ENCODE measurements at places on chromosomes 16 and 17. TPM values are rescaled to one million over a fixed set of nuclear protein-coding genes. Genes with fewer than 3 reads are reported as not detected.
A peak's percentile ranks its signal among the peaks of the same experiment; 100 is the strongest.

The RPRML gene
- total RNA-seq, result not detected

DNA sequence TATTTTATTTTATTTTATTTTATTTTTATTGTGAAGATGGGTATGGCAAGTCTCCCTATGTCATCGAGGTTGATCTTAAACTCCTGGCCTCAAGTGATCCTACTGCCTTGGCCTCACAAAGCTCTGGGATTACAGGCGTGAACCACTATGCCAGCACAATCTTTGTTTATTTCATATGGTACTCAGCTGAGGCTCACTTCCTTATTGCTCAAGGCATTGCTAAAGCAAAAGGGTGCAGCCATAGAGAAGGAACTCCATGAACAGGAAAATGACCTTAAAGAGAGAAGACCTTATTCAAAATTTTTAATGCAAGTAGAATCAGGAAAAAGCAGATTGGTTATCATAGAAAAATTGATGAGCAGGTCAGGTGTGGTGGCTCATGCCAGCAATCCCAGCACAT lies 110.6 kb upstream of the RBBP6 start:
- no peak for DNase-seq

The DYNLRB2 gene
- not detected for total RNA-seq

DNA sequence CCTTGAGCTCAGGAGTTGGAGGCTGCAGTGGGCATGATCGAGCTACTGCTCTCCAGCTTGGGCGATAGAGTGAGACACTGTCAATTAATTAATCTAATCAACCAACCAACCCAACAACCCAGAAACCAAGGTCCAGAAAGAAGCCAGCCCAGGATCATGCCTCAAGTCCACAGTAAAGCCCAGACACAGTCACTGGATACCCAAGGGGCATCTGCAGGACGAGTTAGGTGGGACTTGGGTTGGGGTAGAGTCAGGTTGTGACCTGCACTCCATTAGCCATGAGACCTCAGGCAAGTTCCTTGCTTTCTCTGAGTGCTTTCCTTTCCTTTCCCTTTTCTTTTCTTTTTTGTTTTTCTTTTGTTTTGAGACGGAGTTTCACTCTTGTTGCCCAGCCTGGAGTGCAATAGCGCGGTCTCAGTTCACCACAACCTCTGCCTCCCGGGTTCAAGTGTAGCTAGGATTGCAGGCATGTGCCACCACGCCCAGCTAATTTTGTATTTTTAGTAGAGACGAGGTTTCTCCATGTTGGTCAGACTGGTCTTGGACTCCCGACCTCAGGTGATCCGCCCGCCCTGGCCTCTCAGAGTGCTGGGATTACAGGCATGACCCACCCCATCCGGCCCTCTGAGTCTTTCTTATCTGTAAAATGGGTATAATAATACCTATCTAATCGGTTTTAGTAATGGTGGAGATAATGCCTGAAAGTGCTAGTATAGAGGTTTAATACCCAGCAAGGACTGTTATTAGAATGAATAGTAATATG lies 3.5 kb upstream of the HSD17B1 start:
- no peak for DNase-seq

GRCh38 chr16:3431779-3432219 lies 11.5 kb downstream of the ZNF597 start:
- DNase-seq, result peak; percentile 50

- no peak for DNase-seq
Measured at GRCh38 chr17:33516645-33517044, 223.6 kb upstream of the ASIC2 start.

The C16orf46 gene
- total RNA-seq, result not detected

- no peak for DNase-seq
Measured at GRCh38 chr16:28068976-28069375, 5.5 kb upstream of the GSG1L start.

DNA sequence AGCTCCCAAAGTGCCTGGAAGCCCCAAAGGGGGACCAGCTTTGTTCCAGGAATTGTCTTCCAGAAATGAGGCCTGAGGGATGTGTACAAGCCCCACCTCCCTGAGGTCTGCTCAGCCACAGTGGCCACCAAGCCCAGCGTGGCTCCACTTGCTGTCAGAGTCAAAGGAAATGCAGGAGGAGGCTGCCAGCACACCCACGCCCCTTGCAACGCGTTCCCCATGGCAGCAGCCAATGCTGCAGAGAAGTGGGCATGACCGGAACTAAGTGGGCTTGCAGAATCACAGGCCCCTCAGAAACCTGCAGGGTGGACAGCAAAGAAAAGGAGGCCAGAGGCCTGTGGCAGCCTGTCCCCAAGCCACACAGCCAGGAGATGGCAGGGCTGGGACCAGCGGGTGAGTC lies 320.8 kb downstream of the FOXL1 start:
- no peak for DNase-seq

- no peak for DNase-seq
Measured at GRCh38 chr16:66298006-66298405, 68.5 kb upstream of the CDH5 start.

DNA sequence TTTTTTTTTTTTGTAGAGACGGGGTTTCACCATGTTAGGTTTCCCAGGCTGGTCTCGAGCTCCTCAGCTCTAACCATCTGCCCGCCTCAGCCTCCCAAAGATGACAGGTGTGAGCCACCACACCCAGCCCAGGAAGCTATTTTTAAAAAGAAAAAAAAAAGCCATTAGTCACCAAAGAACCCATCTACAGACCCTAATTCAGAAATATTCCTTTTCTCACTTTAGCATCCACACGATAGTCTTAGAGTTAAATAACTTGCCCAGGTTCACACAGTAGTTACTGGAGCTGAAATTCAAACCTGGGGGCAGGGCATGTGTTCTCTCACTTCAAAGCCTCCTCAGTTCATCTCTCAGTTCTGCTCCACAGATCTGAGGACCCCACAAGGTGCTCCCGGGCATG lies 70.3 kb upstream of the NOL11 start:
- no peak for DNase-seq

The ALDH3A1 gene
- not detected for total RNA-seq

The PLEKHH3 gene
- total RNA-seq, result 1.1 TPM

GRCh38 chr16:2734844-2735515 lies 15.0 kb upstream of the PRSS27 start:
- DNase-seq, result no peak

- peak; percentile 46 for DNase-seq
Measured at GRCh38 chr16:11356573-11357331, 11.5 kb downstream of the RMI2 start.

DNA sequence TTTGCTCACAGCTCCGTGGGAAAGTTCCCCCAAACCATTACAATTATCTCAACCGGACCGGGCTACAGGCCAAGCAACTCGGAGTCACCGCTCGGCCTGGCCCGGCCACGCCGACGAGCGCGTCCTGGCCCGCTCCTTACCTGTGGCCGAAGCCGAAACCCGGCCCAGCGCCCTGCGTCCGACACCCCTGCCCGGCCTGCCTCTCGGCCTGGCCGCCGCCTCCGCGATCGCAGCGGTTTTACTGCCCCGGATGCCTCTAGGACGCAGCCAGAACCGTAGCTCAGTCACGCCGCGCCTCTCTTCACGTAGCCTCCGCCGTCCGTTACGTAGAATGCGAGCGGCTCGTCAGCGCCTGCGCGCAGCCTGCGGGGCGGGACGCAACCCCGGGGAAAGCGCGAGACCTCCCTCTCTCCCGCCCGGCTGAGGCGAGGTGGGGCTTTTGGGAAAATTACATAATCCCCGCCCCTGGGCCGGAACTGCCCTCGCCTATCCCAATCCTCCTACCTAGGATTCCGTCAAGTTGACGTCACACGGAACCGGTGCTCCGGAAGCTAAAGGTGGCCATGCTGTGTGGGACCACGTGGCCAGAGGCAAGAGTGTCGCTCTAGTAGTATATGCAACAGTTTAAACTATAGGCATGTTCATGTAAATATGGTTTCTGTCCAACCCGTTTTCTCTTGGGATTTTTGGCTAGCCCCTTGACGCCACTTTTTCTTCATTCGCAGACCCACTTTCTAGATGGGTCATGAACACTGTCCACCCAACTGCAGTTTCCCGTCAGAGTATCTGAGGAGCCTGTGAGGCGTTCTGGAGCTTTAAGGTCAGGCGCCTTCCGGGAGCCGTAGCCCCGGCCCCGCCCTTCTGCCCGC lies at the start of gene CCDC47:
Gene CCDC47, minus strand, starts transcription at position 326 of the 869 bp plus-strand sequence. CDS start 7,422 bp downstream, outside the sequence.
- DNase-seq, result peak; percentile 99

DNA sequence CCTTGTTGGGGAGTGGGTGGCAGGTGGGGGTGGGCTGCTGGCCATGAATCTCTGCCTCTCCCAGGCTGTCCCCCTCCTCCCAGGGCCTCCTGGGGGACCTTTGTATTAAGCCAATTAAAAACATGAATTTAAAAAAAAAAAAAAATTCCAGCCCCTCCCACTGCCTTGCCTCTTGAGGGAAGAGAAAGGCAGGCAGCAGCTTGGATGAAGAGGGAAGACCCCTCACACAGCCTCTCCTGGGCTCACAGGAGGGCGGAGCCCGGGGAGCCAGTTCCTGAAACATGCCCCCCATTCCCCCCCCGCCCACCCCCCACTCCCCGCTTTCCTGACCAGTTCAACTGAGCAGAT lies 1.8 kb upstream of the TCAP start:
- DNase-seq, result no peak

GRCh38 chr17:28065706-28066105 lies 23.2 kb downstream of the NLK start:
- no peak for DNase-seq

DNA sequence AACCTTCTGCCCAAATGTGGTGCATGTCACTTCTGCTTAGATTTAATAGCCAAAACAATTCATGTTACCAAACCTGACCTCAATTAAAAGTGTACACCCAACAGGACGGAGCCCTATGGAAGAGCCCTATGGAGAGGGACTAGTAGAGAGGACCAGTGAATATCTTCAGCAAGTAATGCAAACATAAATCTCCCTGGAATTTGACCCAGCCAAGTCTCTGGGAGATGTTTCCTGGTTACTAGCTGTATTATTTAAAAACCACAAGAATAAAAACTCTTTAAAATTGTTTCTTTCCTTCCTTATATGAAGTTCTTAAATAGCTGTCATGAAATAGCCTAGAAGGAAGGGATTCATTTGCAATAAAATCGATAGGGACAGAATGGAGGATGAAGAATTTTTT lies 255.8 kb downstream of the CDH11 start:
- no peak for DNase-seq

The CES1 gene
- 0.22 TPM for total RNA-seq

GRCh38 chr16:68005786-68006286 lies 6.6 kb upstream of the DPEP2 start:
- peak; percentile 77 for DNase-seq

- no peak for DNase-seq
Measured at GRCh38 chr16:81163671-81164070, 67.5 kb upstream of the GCSH start.

- no peak for DNase-seq
Measured at GRCh38 chr16:30931068-30931650, 7.8 kb downstream of the FBXL19 start.

- DNase-seq, result no peak
Measured at GRCh38 chr17:61399131-61400065, at the start of gene TBX2. Gene TBX2, plus strand, starts transcription at chr17:61399843. Its CDS starts 334 bp downstream, at chr17:61400177.

Measured in CD4-positive, alpha-beta T cell (primary cell).